ENCODE measurements at places on chromosomes 6 and 20.

DNA sequence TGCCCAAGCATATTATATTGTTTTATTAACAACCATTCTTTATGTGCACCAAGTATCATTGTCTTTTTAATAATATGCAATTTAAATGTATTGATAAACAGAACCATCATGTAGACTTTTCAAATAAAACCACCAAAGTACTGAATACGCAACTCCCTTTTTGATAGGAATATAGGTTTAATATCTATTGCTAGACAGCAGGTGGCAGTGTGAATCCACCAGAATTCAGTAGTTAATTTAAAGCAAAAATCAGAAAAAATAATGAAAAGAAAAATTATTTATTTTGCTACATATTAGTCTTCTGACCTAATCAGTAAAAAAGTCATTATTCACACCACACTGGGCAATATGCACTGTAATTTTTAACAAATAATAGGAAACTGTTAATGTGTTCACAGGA lies 143.7 kb downstream of the KLHL32 start:
- DNase-seq: no peak

GRCh38 chr20:63577317-63577894 lies 3.4 kb upstream of the HELZ2 start:
- DNase-seq: no peak

- DNase-seq: no peak
These were observed 102.1 kb downstream of the ATG5 start for GRCh38 chr6:106223300-106223930.

DNA sequence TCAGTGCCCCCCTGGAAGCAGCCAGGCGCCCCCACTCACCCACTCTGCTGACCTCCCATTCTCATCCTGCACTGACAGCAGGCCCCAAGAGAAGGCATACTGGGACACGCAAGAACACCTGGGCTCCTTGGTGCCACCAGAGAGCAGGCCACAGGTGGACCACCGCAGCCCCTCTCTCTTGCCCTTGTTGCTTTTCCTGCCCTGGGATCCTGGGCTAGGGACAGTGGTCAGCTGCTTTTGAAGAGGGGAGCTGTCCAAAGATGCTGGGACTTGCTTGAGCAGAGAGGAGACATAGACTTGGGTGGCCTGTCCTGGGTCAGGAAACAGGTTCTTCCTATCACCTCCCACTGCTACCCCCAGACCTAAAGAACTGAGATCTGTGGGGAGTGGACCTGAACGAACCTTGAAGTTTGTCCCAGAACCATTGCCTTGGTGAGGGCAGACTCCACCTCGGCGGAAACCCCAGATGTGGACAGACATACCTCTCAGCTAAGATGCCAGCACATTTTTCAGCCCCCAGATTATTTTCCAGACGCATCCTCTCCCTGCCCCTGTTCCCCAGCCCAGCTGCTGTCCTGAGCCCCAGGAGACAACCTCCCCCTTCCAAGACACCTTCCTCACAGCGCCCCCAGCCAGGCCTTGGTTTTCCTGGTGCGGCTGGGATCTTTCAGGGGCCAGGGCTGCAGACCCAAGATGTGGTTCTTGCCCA lies 1.1 kb downstream of the GLP1R start:
- no peak for DNase-seq

- DNase-seq: no peak
These were observed 64.2 kb downstream of the FKBP5 start for GRCh38 chr6:35624341-35625070.

GRCh38 chr6:163897030-163897429 lies 482.5 kb downstream of the QKI start:
- DNase-seq: no peak

GRCh38 chr6:10418862-10419748 lies 4.2 kb upstream of the TFAP2A start:
- DNase-seq: peak; percentile 93

GRCh38 chr6:1678201-1678600 lies 68.5 kb downstream of the FOXC1 start:
- no peak for DNase-seq

- DNase-seq: no peak
These were observed 194.8 kb downstream of the MAFB start for GRCh38 chr20:40494248-40494647.

- DNase-seq: no peak
These were observed 99.0 kb upstream of the SLC24A3 start for GRCh38 chr20:19113343-19113930.

GRCh38 chr6:6746333-6746969 lies 157.9 kb downstream of the LY86 start:
- no peak for DNase-seq

GRCh38 chr20:10129749-10130148 lies 88.9 kb upstream of the SNAP25 start:
- no peak for DNase-seq

DNA sequence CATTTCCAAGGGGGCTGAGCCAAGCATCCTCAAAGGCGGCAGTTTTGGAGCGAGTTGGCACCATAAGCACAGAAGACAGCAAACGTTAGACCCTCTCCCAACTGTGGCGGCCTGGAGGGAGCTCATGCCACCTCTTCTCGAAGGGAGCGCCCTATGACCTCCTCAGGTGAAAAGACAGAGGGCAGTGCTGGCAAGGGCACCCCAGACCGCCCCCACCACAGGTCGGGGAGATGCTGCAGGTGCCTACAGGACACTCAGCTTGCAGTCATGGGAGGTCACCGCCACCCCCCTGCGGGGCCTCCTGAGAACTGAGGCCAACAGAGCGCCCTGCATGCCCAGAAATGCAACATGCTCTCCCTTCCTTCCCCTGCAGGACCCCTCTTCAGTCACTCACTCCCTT lies 45.1 kb upstream of the BHLHE23 start:
- DNase-seq: no peak

DNA sequence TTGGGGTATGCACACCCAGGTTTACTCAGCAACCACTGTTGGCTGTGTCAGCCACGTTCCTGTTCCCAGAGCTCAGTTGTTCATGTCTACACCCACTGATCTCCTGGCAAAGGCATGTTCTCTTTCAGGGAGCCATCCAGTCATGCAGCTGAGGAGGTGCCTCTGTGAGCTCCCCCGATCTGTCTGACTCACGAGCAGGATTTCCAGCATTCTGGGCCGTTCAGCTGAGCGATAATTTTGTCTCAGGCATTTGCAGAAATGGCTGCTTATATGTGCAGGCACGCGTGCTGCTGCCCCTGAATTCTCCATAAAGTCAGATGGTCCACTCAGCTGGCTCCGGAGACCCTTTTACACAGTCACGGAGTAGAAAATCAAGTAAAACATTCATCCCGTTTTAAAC lies 78.4 kb upstream of the IYD start:
- no peak for DNase-seq

Measured in NCI-H526 treated with DMSO at 0.1 percent for 48 hours (cell line).